Naive B cell (primary cell): ENCODE measurements at places on chromosomes 3 and 15.

- DNase-seq: no peak
Measured at GRCh38 chr15:86199467-86200145, 119.9 kb downstream of the AGBL1 start.

DNA sequence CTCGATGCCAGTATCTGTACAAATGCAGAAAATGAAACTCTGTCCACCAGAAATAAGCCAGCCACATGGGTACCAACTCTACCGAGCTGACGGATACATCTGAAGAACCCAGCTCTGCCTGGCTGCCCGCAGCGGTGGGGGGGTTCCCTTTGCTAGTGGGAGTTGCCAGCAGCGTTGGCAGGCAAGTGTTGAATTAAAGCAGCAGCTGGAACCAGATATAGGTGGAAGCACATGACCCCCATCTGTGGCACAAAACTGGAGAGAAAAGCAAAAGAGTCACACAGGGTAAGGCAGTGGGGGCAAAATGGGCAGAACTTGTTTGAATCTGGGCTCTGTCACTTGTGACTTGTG is 17.9 kb downstream of the CRYGS start:
- DNase-seq: peak; percentile 77

- no peak for DNase-seq
Measured at GRCh38 chr15:31442699-31443111, 116.1 kb downstream of the KLF13 start.

- DNase-seq: no peak
Measured at GRCh38 chr3:56819016-56819809, 17.5 kb upstream of the ARHGEF3 start.

GRCh38 chr3:27632431-27633223 is 89.5 kb downstream of the EOMES start:
- peak; percentile 36 for DNase-seq

- no peak for DNase-seq
Measured at GRCh38 chr3:181264486-181264885, 274.9 kb upstream of the DNAJC19 start.

- DNase-seq: no peak
Measured at GRCh38 chr15:70833861-70834765, 19.8 kb downstream of the LARP6 start.

DNA sequence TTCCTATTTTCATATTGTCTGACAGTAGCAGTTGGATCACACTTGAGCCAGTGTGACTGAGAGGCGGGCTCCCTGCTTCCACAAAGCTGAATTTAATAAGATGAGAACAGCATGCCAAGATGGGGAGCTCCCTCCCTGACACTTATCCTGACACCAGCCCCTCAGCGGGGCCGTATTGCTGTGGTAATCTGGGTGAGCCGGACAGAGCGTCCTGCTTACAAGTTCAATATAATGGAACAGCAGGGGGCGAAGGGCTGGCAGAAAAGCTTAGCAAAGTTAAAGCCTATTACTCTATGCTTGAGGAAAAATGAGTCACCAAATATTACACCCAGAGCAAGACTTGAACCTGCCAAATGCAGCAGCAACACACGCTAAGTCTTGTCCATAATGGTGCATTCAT is 163.8 kb upstream of the CMC1 start:
- no peak for DNase-seq

GRCh38 chr3:194957743-194958240 is 272.1 kb downstream of the FAM43A start:
- DNase-seq: no peak

DNA sequence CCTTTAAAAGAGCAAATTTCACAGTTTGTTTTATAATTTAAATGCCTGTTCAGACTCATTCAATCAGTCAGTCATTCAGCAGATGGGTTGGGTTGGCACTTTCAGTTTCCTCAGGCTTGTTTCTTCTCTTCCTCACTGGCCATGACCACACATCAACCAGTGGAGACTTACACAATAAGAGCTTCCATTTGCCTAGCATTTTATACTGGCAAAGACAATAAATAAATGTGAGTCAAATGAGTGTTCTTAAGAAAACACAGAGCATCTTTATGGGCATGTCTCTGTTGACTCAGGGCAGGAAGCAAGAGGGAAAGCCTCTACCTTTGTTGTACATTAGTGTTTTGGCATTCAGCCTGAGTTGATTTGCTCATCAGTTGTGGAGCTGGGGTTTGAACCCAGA is 122.6 kb downstream of the EPHB1 start:
- no peak for DNase-seq

- DNase-seq: peak; percentile 31
Measured at GRCh38 chr3:57596495-57597126, 533 bp downstream of the ARF4 start.

GRCh38 chr15:75732809-75733451 is 20.3 kb upstream of the CSPG4 start:
- DNase-seq: peak; percentile 48

GRCh38 chr3:175266478-175266877 is 407.3 kb downstream of the NAALADL2 start:
- DNase-seq: no peak

GRCh38 chr3:80655216-80655615 is 887.4 kb upstream of the ROBO1 start:
- DNase-seq: no peak

DNA sequence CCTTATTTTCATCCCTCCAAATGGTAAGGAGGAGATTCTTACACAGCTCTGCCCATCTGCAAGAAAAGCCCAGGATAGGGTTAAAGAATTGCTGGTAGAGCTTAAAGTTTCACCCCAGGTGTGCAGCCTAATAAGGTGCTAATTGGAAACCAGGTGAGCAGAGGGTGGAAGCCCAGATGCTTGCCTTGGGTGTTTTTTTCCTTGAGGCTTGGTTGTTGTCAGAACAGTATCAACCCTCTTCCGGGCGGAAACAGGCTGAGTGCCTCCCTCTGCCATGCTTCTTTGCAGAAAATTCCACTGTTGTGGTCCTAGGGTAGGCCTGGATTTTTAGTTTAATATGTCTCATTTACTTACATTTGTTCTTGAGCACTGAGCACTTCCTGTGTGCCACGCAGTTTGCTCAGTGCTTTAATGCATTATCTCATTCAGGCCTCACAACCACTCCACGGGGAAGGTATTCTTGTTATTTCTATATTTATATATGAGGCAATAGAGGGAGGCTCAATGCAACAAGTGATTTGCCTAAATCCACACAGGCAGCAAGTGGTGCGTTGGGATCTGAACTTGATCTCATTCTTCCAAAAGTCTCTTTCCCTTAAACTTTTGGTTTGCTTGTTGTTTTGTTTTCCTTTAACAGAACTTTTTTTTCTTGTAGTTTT is 115.0 kb upstream of the LRIG1 start:
- no peak for DNase-seq
